Esophagus muscularis mucosa (tissue), 4 donors: ENCODE measurements at places on chromosomes 1 and 21.
A peak's percentile ranks its signal among the peaks of the same experiment; 100 is the strongest.

GRCh38 chr21:15093216-15093615 is 28.4 kb upstream of the NRIP1 start:
- no peak for DNase-seq

DNA sequence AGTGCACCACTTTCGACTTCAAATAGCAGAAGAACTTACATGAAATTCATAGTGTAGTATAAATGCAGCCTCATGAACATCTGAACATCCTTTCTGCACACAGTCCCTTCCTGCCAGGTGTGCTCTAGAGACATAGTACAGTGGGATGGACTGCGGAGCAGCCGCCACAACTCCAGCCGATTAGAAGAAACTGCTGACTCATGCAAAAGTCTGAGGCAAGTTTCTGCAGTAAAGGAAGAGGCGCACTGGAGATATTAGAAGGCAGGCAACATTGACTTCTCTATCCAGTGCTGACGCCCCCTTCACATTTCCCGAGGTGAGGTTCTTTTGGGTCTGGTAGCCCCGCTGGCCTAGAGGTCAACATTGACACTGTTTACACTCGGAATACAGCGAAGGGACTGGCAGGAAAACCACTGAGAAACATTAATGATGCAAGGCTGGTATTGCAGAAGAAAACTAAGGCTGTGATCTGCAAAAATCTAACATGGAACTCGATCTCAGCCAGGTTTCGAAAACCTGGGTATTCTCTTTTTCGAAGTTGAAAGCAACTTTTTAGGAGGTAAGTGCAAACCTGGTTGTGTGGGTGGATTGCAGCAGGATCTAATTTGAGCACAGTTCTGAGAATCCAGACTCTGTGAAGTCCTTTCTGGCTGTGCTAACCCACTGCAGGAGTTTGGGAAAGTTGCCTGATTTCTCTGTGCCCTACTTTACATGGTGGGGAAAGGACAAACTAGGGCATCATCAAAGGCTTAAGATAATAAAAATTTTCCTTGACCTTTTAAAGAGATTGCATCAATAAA is 90.7 kb downstream of the CDC7 start:
- no peak for DNase-seq

DNA sequence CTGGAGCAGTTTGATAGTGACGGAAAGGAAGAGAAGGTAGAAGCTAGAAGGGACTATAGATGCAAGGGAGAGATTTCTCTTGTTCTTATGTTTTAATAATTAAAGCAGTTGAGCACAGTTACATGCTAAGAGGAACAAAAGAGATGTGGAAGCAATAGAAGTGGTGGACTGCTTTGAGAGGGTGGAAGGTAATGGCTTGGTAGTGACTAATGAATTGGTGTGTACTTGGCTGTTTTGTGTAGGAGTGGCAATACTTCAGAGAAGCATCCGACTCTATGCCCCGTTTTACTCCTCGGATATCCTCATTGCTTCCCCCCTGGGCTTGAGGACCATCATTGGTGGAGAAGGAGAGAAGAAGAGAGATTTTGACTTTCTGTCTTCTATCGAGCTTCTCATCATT is 12.8 kb downstream of the UTP25 start:
- peak; percentile 72 for DNase-seq

DNA sequence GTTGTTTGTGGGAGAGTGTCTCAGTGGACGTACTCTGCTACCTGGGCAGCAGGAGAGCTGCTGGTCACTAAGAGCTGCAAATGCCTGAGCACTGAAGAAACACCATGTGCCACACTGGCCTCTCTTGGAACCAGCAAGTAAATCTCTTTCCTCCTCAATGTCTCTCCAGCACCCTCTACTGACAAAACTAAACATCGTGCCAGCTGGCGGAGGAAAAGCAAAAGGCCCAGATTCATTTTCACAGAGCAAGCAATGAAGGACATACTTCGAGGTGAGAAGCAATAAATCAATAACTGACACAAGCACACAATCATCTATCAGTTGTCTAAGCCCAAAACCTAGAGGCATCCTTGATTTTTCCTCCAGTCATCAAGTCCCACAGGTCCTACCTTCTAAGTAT is 78.1 kb downstream of the RERE start:
- DNase-seq, result no peak

DNA sequence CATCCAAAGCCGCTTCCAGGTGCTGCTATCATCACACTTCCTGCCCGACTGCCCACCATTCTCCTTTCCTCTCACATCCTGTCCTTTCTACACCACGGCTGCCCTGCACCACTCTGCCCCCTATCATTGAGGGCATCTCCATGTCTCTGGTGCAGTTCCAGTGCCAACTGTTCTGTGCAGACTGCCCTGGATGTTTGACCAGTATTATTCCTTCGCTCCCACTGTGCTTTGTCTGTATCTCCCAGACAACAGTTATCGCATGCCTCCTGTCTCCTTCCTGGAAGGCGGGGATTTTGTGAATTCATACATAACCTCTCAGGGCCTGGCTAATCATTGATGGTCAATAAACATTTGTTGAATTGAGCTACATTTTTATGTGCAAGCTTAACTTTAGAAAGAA is 63.6 kb upstream of the GNG12 start:
- no peak for DNase-seq

GRCh38 chr1:60765204-60765603 is 317.2 kb upstream of the NFIA start:
- DNase-seq, result no peak

GRCh38 chr1:204443260-204443619 is 31.6 kb upstream of the PPP1R15B start:
- DNase-seq, result no peak

- DNase-seq, result no peak
These were observed 95.9 kb downstream of the RASAL2 start for GRCh38 chr1:178189814-178190213.

- no peak for DNase-seq
These were observed 1.6 kb downstream of the ADAMTS5 start for GRCh38 chr21:26965040-26965906.

GRCh38 chr1:190250368-190250767 is 227.3 kb downstream of the BRINP3 start:
- no peak for DNase-seq

- DNase-seq, result no peak
These were observed 6.0 kb upstream of the SIM2 start for GRCh38 chr21:36692835-36693488.

DNA sequence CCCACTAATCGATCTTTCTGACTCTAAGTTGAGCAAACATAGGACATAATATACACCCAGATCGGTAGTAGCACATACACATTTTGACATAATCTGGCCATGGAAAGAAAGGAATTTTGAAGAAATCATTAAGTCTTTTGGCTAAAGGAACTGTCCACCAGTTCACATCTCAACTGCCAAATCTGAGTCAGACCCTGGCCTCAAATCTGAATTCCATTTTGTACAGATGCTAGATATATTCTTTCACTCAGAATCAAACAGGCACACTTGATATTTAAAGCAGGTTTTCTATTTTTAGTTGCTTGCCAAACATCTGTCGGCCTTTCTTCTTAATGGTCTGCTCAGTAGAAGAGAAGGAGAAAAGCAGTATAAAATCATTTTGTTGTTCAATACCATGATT is 281.8 kb downstream of the BARHL2 start:
- no peak for DNase-seq

GRCh38 chr1:242086706-242087105 is 87.8 kb upstream of the MAP1LC3C start:
- DNase-seq, result no peak

GRCh38 chr1:154176337-154176736 is 15.6 kb downstream of the TPM3 start:
- no peak for DNase-seq

DNA sequence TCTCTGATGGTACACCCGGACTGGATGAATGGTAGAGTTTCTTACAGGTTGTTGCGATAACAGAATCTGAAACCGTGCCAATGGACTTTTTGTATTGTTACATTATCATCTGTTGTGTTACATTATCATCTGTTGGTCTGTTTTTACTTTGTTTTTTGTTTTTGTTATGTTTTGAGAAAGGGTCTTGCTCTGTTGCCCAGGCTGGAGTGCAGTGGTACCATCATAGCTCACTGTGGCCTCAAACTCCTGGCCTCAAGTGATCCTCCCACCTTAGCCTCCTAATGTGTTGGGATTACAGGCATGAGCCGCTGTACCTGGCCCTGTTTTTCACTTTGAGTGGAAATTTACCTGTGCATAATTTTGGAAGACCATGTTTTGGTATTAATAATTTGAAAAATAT is 10.2 kb upstream of the PEX10 start:
- DNase-seq, result no peak

GRCh38 chr1:82818586-82818985 is 1017.9 kb downstream of the ADGRL2 start:
- DNase-seq, result no peak

- DNase-seq, result no peak
These were observed 370.5 kb upstream of the PBX1 start for GRCh38 chr1:164188497-164188896.

DNA sequence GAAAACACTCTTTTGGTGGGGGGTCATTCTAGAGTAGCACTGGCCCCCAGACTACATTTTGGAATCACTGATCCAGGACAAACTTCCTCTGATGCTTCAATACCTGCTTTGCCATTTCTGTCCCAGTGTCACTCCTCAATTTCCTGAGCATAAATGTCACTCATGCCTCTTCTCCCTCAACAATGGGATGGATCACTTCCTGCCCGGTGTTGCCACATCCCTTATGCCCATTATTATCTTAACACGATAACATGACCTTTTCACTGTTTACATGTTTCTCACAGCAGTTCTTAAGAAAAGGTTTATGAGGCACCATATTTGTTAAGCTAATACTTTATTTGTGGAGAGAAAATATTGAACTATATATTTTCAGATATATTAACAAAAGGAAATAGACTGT is 3.9 kb upstream of the ITLN1 start:
- DNase-seq, result no peak

GRCh38 chr21:31710586-31710985 is 21.3 kb downstream of the SCAF4 start:
- no peak for DNase-seq

- no peak for DNase-seq
These were observed 206.1 kb downstream of the BACH1 start for GRCh38 chr21:29504751-29505321.

DNA sequence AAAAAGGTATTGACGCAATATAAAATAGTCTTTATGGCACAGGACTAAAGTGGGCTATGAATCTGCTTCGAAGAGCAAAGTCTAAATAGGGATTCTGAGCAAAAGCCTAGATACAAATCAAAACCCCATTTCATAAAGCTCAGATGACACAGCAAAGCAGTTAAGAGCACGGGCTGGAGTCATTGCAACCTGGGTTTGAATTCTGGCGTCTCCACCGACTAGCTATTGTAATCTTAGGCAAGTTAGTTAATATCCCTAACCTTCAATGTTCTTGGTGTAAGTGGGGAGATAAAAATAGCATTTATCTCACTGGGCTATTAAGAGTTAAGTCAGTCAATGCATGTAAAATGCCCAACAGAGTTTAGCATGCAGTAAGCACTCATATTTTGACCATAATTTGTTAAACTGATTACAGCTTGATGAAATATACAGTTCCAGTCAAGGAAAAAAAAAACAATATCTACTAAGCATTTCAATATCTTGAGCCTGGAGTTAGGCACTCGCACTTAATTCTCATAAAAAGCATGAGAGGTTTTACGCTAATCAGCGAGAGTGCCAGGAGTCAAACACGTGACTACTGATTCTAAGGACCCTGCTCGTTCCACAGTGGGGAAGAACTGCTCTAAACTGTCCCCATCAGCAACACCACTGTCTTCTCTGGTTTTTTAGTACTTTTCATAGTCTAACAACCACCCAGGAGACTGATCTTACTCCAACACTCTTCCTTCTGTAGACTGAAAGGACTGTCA is 75.5 kb downstream of the JAK1 start:
- DNase-seq, result no peak

- no peak for DNase-seq
These were observed 16.8 kb upstream of the PLEKHG5 start for GRCh38 chr1:6508154-6508815.

GRCh38 chr1:226787071-226787470 is 48.0 kb upstream of the ITPKB start:
- DNase-seq, result no peak

- no peak for DNase-seq
These were observed 74.2 kb downstream of the SIK1 start for GRCh38 chr21:43352568-43353281.

DNA sequence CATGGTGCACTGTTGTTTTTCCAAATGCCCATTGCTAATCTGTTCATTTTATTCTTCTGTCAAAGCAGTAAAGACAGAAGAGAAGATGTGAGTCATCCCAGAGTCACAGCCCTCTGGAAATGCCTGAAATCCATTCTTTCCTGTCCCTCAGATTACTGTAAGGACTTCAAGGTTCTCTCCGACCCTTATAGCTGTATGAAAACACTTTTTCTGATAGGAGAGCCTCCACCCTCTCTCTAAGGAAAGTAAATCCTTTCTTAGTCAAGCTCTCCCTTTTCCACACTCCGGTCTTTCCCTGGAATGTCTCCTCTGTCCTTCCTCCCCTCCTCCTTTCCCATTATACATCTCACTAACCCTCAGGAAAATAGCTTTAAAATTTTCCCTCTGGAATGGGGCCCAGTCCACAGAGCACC is 3.5 kb upstream of the PRDX6 start:
- DNase-seq, result no peak

GRCh38 chr1:61631436-61631835 is 93.5 kb downstream of the TM2D1 start:
- no peak for DNase-seq

DNA sequence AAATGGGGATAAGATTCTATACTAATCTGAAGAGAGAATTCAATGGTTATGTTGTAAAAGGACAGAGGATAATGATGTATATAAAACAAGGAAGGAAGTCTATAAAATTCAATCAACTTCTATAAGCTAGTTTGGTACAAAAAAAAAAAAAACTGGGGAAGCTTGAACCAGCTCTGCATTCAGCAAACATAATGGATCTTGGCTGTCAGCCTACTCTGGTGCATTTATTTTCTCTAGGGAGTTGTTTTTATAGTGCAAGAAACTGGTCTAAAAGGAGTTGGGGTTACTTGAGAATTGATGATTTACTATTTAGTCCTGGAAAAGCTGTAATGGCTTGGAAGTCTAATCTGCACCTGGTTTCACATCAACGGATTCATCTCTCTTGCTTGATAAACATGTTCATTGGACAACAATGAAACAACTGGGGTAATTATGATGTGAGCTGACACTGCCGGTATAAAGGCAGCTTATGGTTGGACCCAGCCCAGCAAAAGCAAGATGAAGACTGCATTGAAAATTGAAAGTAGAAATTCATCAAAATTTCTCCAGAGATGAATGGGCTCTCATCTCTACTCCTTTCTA is 199.4 kb upstream of the NRIP1 start:
- no peak for DNase-seq
